ENCODE measurements at places on chromosomes 11 and 22. TPM values are rescaled to one million over a fixed set of nuclear protein-coding genes. Genes with fewer than 3 reads are reported as not detected.

CDC42EP1 gene
- 70.2 TPM for polyA plus RNA-seq

GRCh38 chr11:102391549-102392237 lies 44.7 kb downstream of the BIRC2 start:
- DNase-seq, result no peak

GRCh38 chr11:24267014-24267413 lies 229.8 kb upstream of the LUZP2 start:
- no peak for DNase-seq

GRCh38 chr11:62491571-62492329 lies 54.9 kb downstream of the AHNAK start:
- DNase-seq, result no peak

GRCh38 chr22:45934659-45935341 lies 42.2 kb downstream of the WNT7B start:
- DNase-seq, result peak; percentile 37

GRCh38 chr11:8631395-8632118 lies 37.5 kb upstream of the STK33 start:
- peak; percentile 85 for DNase-seq

DNA sequence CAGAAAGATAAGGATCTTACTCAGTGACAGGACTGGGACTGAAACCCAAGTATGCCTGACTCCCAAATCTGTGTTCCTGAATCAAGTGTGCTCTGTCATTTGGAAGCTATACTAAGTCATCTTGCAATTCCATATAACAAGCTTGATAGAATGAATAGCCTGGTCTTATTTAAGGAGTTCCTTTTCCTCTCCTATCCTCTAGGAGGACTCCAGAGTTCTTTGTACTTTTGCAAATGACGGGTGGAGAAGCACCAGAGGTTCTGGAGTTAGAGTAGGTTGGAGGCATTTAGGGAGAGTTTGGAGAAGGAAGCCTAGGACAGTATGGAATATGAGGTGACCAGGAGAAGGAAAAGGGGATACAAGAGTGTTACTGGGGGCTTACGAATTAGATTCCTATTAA lies 92.9 kb upstream of the RCN1 start:
- no peak for DNase-seq

GRCh38 chr11:44755556-44756523 lies 29.1 kb downstream of the TSPAN18 start:
- no peak for DNase-seq

- DNase-seq, result no peak
These were observed 96.1 kb upstream of the THY1 start for GRCh38 chr11:119518746-119519730.

DNA sequence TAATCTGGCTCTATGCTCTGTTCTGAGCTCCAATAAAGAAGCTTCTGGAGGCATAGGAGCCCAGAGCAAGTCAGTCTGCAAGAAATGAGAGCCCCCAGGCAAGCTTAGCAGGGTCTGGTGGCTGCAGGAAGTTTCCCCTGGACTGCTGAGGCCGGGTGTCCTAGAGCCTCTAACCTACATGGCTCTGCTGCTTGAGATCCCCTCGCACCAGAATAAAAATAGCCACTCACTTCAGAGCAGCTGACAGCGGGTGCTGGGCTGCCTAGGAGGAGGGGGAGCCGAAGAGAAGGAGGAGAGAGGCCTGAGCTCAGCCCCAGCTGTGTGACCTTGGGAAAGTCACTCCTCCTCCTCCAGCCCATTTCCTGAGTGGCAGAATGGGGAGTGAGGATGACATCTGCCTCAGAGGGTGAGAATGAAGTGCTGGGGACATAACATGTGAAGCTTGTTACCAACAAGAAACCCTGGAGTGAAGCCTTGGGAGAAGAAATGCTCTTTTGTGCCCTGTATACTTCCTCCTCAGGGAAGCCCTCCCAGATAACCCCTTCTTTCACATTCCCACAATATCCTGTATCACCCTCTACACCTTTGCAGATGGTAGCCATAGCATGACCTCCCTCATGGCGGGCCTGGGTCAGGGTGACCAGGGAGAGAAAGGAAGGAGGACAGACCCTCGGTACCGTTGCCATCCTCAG lies 3.6 kb upstream of the INPP5J start:
- DNase-seq, result no peak

- no peak for DNase-seq
These were observed 2.1 kb downstream of the VSIG2 start for GRCh38 chr11:124749912-124750311.

DNA sequence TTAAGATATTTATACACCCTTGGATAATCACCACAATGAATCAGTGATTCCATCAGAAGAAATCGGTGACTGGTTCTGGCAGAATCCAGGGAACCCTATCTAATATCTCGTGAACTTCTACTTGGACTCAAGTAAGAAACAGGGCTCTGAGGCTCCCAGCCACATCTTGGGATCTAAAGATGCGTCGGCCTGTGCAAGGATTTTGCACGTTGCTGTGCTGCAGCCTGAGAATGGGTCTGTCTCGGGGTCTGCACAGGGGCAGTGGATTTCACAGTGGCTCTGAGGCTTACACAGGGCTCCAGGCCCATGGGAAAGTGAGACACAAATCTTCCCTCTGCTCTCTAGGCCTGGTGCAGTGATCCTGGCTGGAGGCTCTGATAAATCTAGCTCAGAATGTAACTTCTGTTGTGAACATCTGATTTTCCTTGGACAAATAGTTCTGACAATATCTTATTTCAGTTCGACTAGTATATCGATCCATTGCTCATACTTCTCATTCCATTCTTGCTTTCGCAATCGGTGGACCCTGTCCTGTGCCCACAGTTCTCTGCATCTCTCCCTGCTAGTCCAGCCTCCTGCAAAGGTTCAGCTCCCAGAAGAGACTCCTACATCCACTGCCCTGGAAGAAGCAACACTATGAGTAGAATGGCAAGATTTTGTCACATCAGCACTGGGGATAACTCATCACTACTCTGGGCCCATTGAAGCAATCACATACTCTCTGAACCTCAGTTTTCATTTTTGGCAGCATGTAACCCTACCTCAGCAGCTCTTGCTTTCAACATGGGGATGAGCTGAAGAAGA lies 105.5 kb upstream of the TOP3B start:
- no peak for DNase-seq

DNA sequence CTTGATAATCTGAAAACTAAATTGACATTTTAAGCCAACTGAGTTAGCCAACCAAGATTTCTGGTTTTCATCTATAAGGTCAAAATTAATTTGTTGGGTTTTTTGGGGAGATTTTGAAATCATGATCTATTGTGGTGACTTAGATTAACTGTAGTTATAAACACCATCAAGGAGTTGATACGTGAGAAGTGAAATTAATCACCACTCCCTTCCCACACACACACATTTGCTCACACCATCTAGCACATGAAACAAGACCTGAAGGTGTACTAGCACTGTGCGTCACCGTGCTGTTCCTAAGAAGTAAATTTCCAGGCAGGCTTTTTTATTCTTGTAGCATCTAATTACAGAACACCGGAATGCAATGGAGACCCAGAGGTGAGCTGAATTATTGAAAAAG lies 2.1 kb downstream of the OR5B21 start:
- no peak for DNase-seq

GRCh38 chr11:96230686-96231085 lies 112.3 kb downstream of the MAML2 start:
- DNase-seq, result no peak

DNA sequence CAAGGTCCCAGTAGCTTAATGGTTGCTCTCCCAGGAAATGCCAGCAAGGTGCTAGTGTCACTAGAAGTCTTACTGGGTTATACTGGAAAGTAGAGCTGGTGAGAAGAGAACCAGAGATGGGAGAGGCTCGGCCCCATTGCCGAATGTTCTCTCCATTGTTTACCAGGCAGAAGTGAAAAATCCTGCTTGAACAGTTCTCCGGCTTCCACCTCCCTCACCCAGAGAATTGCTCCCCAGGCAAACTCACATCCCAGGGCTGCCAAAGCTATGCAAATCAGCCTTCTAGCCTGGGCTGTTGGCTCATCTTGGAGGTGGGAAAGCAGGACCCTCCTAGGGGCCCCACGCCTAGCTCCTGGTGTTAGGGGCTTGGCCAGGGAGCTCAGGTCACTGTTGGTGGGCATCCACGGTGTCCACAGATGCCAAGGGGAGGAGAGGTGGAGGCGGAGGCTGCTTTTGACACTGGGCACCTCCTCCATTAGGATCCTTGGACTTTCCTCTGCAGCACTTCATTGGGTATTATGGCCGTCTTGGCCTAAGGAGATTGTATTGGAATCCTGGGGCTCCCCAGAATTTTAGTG lies 20.1 kb downstream of the POU2F3 start:
- DNase-seq, result no peak
